G401 (cell line): ENCODE measurements at places on chromosomes 5 and 9.

- DNase-seq, result peak; percentile 78
These were observed 34.1 kb upstream of the CPLX2 start for GRCh38 chr5:175837171-175837699.

DNA sequence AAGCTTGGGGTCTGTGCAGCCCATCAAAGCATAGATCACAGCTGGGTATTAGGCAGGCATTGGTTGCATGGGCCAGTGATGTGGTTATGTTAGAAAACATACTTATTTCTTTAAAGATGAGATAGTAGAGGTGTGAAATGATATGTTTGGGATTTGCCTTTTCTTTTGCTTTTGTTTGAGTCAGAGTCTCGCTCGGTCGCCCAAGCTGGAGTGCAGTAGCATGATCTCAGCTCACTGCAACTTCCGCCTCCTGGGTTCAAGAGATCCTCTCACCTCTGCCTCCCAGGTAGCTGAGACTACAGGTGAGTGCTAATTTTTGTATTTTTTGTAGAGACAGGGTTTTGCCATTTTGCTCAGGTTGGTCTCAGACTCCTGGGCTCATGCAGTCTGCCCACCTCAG, 84.8 kb downstream of the PDE6A start:
- DNase-seq, result no peak

DNA sequence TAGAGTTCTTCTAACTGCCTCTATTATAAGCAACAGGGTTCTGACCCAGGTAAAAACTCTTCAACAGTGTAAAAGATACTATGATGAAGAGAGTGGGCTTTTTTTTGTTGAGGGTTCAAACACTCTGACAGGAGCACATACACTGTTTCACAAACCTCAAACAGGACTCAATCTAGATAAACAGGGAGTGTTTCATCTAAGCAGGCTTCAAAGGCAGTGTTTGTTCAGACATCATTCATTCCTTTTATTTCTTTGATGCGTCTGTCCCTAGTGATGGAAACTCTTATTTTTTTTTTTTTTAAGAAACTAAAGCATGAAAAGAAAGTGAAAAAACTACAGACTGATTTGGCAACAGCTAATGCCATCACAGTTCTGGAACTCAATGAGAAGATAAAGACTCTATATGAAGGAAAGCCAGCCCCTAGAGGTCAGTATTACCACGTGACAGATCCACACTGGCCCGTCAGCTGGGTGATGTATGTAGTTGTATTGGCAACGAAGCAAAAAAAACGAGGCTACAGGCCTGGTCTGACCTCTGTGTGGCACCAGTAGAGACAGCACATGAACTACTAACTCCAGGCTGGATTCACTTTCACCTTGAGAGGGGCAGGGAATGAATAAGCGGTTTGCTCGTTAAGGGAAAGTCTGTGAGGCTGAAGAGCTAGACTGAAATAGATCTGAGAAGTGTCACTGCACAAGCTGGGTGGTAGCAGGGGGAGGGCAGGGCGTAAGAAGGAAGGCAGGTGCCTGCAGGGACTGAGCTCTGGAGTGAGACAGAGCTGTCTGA, 172.2 kb downstream of the CCDC192 start:
- DNase-seq, result peak; percentile 70

DNA sequence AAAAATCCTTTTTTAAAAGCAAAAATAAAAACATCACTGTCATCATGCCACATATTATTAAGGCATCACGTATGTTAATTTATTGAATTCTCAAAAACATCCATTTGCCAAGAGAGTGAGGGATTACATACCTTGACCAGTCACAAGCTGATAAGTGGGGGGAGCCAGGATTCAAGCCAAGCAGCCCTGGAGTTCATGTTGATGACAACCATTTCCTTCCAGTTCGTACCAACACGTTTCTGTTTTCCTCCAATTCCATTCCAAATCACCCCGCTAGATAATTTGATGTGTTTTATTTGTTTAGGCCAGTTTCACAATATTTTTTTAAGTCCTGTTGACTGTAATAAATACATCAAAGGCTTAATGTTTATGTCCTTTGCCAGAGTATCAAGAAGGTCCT, 53.0 kb downstream of the SLC1A3 start:
- DNase-seq, result no peak

DNA sequence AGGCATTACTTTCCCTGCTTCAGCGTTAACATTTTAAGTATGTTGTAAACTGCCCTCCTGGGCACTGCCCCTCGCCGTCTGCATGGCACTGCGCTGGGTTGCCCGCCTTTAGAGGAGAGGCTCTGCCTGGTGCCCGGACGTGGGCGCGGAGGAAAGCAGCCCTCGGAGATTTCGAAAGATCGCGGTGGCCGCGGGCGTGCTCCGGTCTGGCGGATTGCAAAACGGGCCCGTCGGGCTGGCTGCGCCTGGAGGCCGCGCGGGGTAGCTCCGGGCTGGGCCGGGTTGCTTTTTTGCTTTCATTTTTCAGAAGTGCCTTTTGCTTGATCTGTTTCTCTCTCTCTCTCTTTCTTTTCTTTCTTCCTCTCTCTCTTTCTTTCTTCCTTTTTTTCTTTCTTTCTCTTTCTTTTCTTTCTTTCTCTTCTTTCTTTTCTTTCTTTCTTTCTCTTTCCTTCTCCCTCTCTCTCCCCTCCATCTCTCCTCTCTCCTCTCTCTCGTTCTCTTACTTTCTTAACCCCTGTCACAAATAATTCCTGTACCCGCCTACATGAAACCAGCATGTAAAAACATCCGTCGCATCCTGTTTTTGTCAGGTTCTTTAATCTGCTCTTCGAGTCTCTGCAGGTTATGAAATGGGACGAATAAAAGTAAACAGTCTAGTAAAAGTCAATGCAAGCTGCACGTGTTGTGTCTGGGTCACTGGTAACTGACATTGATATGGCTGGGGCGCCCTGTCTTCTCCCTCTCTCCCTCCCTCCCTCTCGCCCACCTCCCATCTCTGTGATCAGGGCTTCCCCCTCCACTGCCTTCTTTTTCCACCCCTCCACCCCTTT, 1.7 kb downstream of the FST start:
- no peak for DNase-seq

DNA sequence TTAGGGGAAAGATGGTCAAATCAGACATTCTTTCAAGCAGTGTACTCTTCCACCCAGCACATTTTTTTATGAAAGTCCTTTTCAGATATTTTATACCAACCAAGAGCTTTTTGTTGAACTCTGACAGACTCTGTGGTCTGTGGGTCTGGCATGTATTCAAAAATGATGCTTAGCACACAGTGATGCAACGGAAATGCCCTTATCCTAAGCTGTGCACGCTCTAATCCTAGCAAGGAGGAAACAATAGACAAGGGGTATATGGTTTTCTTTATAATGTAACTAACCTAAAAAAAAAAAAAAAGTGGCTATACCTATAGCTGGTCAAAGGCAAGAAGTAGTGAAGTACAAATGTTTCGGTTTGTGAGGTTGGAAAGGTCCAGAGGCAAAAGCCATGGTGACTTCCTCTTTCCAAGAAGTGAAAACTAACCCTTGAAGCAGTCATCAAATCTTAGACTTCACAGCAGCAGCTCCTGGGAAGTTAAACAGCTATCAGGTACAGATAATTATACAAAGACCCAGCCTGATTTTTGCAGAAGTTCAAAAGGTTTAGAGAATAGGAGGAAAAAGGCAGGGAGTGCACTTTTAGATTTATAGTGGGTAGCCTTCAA, 82.5 kb downstream of the SEMA6A start:
- peak; percentile 41 for DNase-seq

DNA sequence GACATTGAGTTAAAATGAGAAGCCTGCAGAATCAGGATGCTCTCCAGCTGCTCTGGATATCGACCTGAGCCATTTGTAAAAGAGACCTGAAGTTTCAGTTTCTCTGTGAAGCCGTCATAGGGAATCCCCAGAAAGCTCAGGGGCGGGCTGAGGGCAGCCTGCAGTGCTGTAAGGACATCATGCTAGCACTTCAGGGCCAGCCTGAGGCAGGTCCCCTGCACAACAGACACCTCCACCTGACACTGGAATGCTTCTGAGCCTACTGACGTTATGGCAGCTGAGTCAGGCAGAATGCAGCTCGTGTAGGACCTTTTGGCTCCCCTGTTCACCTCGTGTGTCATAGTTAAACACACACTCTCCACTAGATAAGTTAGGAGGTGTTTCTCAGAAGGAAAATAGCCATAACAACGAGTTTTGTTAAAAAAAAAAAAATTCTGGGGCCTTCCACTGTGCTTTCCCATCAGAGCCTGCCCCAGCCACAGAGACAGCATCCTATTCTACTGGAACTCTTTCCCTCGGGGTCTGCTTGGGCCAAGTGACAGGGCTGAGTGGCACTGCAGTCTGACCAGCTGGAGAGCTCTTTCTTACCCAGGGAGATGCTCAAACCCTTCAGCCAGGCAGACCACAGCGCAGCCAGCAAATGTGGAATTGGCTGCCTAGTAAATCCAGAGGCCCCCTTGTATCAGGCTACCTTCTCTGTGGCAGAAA, 354.9 kb downstream of the DIRAS2 start:
- peak; percentile 82 for DNase-seq

DNA sequence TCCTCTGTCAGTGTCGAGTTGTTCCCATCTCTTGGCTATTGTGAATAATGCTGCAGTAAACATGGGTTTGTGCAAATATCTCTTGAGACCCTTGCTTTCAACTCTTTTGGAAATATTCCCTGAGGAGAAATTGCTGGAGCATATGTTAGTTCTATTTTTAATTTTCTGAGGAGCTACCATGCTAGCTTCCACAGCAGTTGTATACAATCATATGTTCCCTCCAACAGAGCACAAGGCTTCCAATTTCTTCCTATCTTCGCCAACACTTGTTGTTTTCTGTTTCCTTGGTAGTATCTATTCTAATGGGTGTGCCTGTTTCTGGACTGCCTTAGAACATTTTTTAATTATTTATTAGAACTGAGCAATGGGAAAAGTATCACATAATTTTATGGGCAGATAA, 23.6 kb upstream of the SHB start:
- no peak for DNase-seq
